NCI-H1048 (cell line): ENCODE measurements at places on chromosomes 2 and 18.

GRCh38 chr18:37400802-37401201 is 164.8 kb downstream of the CELF4 start:
- no peak for DNase-seq

DNA sequence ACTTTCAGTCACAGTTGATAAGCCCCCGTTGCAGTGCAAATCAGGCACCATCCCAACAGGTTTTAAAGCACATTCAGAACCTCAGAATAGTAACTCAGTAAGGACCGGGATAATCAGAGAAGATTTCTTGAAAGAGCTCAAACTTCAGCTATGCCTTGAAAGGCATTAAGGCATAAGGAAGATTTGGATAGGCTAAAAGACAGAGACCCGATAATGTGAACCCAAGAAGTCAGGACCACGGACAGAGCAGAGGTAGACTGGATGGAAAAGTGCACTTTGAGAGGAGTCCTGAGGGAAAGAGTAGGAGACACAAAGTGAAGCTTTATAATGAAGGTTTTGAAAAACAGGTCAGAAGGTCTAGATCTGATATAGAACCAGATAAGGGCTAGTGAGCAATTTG is 36.9 kb upstream of the KLF7 start:
- DNase-seq, result no peak

DNA sequence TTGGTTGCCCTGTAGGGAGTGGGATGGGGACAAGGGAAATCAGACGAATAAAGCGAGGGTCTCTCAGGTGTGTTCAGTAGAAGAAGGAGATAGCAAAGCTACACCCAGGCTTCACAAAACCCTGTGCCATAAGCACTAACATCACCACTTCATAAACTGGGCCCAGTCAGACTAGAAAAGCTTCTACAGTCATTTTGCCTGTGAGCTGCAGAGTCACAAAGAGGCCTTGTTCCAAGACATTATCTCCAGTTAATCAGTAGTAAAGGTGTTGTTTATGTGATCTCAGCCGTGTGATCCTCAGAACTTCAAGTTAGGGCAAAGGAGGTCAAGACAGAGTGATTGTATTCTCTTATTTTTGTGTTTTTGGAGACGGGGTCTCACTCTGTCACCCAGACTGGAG is 148.0 kb downstream of the GALR1 start:
- DNase-seq, result no peak

DNA sequence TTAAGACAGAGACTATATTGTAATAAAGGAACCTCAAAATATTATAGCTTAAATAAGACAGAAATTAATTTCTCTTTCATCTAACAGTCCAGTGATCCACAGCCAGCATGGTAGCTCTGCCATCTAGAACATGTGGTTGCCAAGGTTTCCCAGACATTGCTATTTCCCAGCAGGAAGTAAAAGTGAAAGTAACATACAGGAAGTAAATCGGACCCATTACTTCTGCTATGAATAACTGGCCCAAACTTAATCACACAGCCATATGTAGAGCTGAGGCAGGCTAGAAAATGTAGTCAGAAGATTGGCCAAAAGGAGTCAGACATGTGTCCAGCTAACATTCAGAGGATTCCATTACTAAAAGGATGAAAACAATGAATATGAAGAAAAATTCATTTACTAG is 71.0 kb downstream of the NOL4 start:
- DNase-seq, result no peak

GRCh38 chr2:23745726-23746105 is 181.2 kb downstream of the ATAD2B start:
- no peak for DNase-seq

- no peak for DNase-seq
Measured at GRCh38 chr2:64869126-64869525, 120.1 kb upstream of the SLC1A4 start.

GRCh38 chr18:48815179-48815515 is 135.6 kb downstream of the SMAD7 start:
- DNase-seq, result no peak

- DNase-seq, result no peak
Measured at GRCh38 chr2:195706161-195706900, 49.3 kb downstream of the SLC39A10 start.

DNA sequence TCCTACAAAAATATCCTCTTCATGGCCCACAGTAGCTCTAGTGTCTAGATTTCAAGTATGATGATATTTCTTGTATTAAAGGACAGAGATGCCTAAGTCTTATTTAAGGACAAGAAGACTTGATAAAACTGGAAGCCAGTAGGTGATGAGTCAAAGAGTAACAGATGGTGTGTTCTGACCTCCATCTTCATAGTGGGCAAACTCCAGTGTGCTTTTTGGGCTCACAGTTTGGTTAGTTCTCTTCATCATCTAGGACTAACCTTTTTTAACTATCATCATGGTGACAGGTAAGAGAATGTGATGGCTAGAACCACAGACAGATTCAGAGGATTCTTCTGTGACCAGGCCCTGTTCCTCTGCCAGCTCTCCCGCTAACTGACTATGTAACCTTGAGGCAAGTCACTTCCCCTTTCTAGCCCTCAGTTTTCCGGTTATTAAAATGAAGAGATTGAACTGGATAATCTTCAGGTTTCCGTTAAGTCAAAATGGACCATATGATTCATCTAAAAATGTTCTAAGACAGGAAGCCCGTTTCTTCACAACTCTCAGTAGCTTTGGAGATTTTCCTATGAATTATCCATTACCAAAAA is 140.3 kb upstream of the RASGRP3 start:
- no peak for DNase-seq

DNA sequence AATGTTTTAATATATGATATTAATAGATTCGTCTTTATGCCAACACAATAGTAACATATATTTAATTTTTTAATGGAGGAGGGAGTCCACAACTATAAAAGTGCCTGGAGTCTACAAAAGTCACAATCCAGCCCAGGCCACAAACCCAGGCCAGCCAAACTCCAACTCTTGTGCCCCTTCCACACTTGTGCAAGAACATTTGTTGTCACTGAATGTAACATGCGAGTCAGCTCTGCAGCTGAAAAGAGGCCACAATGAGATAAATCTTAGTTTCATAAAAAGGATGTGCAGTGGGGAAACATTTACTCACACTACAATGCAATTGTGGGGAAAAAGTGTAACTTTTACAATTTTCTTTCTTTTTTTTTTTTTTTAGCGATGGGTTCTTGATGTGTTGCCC is 110.8 kb downstream of the MCFD2 start:
- DNase-seq, result no peak

GRCh38 chr2:228432116-228432515 is 250.6 kb upstream of the SPHKAP start:
- DNase-seq, result no peak

GRCh38 chr18:32208023-32208422 is 18.2 kb downstream of the MEP1B start:
- no peak for DNase-seq

- no peak for DNase-seq
Measured at GRCh38 chr2:218961651-218962570, 2.4 kb downstream of the CDK5R2 start.

- no peak for DNase-seq
Measured at GRCh38 chr18:57833441-57834101, 30.5 kb upstream of the ATP8B1 start.

- no peak for DNase-seq
Measured at GRCh38 chr2:39154944-39155343, 34.1 kb upstream of the SOS1 start.

- DNase-seq, result no peak
Measured at GRCh38 chr18:79692886-79693285, 13.3 kb downstream of the CTDP1 start.

- DNase-seq, result no peak
Measured at GRCh38 chr2:146952696-146953095, 892.1 kb upstream of the ACVR2A start.

- no peak for DNase-seq
Measured at GRCh38 chr2:152486737-152487400, 151.9 kb downstream of the FMNL2 start.

GRCh38 chr2:239118675-239119211 is 270.9 kb downstream of the TWIST2 start:
- no peak for DNase-seq

DNA sequence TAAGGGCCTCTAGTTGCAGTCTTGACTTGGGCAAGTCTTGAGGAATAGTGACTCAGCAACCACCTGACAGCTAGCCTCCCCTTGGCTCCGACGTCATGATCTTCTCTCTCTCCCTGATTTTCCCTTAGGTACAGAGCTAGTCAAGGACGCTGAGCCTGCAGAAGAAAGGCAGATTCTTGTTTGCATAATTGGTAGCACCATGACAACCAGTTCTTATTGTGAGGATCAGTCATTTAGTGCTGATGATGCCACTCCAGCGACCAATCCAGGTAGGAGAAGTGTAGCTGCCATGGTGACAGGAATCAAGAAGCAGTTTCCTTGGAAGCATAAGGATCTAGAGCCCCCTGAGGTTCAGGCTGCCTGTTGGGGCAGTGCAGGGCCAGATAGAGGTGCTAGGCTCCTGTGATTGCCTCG is 2.8 kb upstream of the RESP18 start:
- DNase-seq, result peak; percentile 5
